ENCODE measurements at places on chromosomes 12 and 14.

DNA sequence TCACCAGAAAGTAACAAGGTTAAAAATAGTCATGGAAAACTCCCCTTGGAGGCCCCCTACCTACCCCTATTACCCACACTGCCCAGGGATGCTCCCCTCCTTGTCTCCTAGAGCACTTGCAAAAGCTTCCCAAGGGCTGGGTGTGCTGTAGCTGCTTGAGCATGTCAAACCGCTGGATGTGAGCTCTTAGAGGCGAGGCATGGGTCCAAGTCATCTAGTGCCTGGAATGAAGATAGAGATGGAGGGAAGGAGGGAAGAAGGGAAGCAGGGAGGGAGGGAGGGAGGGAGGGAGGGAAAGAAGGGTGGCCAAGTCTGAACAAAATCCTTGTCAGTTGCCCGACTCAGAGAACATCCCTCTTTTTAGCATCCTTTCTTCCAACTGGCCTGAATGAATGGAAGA is 43.1 kb downstream of the LTBP2 start:
- no peak for DNase-seq

GRCh38 chr14:91946622-91947474 is 646 bp downstream of the FBLN5 start:
- no peak for DNase-seq

DNA sequence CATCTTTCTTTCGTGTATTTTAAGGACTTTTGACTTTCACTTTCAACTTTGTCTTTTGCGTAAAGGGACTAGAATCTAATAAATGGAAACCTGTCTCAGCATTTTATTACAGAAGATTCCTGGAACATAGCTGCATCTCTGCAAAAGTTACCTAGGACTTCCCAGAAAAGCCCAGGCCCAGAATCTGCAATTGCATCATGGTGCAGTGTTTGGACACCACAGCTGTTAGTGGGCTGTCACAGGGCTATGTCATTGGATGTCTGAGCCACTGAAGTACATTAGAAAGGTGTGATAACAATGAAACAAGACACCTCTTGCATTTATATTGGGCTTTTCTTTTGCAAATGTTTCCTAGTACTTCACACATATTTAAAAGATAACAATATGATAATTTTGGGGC is 199.9 kb upstream of the IGF1 start:
- DNase-seq = no peak

GRCh38 chr14:61257469-61258057 is 23.6 kb downstream of the TMEM30B start:
- DNase-seq = no peak

GRCh38 chr12:53596920-53597363 is 29.2 kb downstream of the ATF7 start:
- DNase-seq = no peak

GRCh38 chr14:32933629-32934072 is 5.0 kb upstream of the NPAS3 start:
- DNase-seq = peak; percentile 18

GRCh38 chr14:85217412-85217811 is 312.5 kb upstream of the FLRT2 start:
- no peak for DNase-seq

DNA sequence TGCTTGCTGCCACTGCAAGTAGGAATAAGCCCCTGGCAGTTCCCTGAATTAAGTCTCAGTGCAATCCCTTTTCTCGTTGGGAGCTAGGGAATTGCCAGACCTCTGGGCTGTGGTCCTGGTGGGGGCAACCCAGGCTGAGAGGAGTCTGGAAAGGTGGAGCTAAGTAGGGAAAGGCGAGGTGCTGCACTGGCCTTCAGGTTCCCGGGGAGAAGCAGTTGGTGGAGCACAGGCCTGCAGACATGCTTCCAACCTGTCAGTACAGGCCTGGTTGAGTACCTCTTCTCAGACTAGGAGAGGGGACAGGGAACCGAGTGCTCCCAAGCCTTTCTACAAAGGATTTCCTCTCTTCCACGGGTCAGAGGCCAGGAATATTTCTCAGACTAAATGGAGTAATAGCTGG is 1.5 kb downstream of the NRIP2 start:
- DNase-seq = no peak
